Dermis blood vessel endothelial cell (primary cell): ENCODE measurements at places on chromosomes 1 and 21. TPM values are rescaled to one million over a fixed set of nuclear protein-coding genes. Genes with fewer than 3 reads are reported as not detected.
A peak's percentile ranks its signal among the peaks of the same experiment; 100 is the strongest.

DNA sequence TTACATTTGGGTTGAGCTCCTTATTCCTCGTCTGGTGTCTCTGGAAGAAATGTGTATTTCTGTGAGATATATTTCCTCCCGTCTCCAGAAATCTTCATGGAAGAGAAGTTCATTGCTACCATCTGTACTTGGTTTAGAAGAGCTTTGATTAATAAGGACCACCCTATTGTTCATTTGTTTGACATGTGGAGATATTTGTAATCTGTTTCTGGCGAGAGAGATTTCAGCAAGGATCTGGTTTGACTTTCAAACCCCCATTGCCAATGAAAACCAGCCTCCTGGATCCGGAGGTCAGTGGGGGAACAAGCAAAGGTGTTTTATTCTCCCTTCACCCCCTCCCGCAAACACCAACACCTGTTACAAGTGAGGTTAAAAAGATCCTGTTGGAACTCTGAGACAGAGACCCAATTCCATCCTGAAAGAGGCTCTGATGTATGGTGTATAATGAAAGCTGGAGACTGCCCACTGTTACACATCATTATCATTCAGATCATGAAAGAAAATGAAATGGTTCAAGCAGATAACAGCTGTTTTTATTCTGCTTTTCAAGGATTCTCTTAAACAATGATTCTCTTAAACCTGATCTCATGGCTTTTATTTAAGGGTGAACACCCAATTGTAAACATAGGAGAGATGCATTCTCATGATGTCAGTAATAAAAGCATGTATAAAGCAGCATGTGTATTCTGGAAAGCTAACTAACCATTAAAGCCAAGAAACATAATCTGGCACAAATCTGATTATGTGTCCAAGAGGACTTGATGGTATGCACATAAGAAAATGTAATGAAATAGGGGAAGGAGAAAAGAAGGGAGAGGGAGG, 393.5 kb upstream of the ADGRL2 start:
- DNase-seq = no peak

- DNase-seq = peak; percentile 75
Measured at GRCh38 chr1:202807926-202808757, at the start of gene KDM5B. KDM5B (minus strand) TSS chr1:202808421; CDS start chr1:202808305, 116 bp downstream.

GRCh38 chr1:91676030-91676429, 175.4 kb downstream of the CDC7 start:
- no peak for DNase-seq

GRCh38 chr1:58395355-58395754, 151.2 kb downstream of the OMA1 start:
- peak; percentile 79 for DNase-seq

- DNase-seq = peak; percentile 89
Measured at GRCh38 chr1:117077267-117077666, 17.1 kb downstream of the TTF2 start.

GRCh38 chr1:229192031-229192430, 78.9 kb upstream of the RAB4A start:
- DNase-seq = no peak

DNA sequence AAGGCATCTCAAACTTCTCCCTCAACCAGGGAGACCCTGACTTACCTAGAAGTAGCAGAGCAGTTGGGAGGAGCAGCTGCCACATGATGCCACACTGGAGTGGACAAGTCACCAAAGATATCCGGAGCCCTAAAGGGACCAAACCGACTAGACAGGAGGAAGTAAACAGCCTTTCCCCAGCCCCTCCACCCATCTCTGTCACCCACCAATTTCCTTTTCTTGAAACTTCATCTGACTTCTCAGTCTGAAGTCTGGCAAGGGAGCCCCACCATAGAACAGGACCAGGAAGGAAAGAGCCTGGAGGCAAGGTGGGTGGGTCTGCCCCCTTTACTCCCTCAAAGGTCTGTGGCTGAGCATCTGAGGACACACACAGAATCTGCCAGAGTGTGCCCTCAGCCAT, at the start of gene FCGR3A:
Gene FCGR3A, minus strand, starts transcription at position 167 of the 400 bp plus-strand sequence. Its CDS starts 82 bp downstream, at position 85.
- DNase-seq = no peak

GRCh38 chr1:111699268-111699667, 39.9 kb downstream of the INKA2 start:
- no peak for DNase-seq

DNA sequence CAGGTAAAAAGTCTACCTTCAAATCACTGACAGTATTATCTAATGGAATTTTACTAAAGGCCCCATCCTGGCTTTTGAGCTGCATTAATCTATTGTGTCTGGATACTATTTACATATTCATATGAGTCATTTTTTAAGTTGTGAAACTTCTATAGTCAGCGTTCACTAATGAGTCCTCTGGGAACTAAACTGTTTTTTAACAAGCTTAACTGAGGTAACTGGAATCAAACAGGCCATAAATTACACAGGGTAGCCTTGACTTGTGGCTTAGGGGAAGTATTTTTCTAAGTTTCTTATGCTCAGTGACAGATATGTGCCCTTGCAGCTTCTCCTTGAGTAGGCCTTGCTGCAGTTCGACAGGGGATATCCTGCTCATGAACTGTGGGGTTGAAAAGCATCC, 68.8 kb downstream of the JMJD4 start:
- no peak for DNase-seq

DNA sequence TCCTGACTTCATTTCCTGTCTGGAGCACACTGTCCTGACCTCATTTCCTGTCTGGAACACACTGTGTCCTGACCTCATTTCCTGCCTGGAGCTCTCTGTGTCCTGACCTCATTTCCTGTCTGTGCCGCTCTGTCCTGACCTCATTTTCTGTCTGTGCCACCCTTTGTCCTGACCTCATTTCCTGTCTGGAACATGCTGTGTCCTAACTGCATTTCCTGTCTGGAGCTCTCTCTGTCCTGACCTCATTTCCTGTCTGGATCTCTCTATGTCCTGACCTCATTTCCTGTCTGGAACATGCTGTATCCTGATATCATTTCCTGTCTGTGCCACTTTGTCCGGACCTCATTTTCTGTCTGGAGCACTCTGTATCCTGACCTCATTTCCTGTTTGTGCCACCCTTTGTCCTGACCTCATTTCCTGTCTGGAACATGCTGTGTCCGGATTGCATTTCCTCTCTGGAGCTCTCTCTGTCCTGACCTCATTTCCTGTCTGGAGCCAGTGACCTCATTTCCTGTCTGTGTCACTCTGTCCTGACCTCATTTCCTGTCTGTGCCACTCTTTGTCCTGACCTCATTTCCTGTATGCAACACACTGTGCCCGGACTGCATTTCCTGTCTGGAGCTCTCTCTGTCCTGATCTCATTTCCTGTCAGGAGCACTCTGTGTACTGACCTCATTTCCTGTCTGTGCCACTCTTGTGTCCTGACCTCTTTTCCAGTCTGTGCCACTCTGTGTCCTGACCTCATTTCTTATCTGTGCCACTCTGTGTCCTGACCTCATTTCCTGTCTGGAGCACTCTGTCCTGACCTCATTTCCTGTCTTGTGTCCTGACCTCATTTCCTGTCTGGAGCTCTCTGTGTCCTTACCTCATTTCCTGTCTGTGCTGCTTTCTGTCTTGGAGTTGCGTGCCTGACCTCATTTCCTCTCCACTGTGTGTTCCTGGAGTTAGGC, 27.6 kb downstream of the SKI start:
- DNase-seq = peak; percentile 77

DNA sequence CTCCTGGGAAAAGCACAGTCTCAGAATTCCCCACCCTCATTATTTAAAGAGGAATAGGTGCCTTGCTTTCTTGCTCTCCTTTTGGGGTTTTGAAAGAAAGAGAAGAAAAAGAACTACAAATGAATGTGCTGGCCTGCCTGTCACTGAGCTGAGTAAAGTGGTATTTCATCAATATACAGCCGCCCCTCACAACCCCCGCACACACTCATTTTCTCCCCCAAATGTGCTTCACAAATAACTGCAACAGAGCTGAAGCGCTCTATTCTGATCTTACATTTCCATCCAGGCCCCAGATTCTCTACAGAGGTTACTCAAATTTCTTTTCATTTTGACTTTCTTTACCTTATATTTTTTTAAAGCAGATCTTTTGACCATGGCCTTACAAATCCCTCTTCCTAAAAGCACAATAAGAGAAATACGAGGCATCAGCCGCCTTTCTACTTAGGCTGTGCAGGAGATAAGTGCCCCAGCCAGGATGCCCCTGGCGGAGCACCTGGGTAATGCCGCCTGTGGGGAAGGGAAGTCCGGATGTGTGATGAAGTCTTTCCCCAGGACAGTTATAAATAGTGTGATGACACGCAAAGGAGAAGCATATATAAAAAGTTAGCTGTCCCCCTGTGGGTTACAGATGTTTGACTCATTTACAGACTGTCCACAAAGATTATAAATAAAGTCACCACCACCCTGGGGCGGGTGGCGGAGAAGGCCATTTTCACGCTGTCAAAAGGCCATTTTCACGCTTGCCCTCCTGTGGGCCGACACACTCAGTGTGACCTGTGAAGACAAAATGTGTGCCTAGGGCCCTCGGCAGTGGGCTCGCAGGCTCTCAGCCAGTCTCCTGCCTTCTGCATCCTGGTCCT, 6.5 kb downstream of the KCNN3 start:
- DNase-seq = peak; percentile 84

DNA sequence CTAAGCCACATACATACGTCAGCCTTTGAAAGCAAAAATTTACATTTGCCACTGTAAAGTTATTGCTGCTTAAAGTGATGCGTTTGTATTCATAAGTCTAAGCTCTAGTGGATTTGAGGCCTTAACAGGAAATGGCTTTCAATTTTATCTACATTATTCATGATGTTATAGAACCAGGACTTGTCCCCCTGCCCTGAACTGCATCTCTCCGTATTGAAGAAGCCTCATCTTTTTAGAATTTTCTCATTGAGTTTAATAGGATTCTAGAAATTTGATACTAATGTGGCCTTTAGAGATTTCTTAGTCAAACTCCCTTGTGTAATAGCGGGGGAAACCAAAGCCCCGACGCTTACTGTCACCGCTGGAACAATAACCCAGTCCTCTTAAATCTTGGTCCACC, 9.9 kb downstream of the UTP25 start:
- DNase-seq = no peak

DNA sequence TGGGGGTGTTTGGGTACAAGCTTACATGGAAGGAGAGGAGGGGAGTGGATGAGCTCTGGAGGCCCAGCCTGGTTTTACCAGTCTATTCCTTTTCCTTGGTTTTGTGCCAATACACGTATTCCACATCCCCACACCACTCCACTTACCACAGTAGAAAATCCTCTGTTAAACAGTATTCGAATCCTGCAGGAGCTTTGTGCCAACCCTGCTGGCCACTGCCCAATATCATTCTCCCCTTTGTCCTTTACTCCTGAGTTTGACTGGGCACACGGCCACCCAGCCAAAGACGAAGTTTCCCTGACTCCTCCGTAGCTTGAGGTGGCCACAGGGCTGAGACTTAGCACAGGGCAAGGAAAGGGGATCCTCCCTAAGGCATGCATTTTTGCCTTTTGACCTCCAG, 61.6 kb downstream of the TMCO4 start:
- no peak for DNase-seq

GRCh38 chr1:219792337-219793021, 135.9 kb downstream of the SLC30A10 start:
- DNase-seq = no peak

DNA sequence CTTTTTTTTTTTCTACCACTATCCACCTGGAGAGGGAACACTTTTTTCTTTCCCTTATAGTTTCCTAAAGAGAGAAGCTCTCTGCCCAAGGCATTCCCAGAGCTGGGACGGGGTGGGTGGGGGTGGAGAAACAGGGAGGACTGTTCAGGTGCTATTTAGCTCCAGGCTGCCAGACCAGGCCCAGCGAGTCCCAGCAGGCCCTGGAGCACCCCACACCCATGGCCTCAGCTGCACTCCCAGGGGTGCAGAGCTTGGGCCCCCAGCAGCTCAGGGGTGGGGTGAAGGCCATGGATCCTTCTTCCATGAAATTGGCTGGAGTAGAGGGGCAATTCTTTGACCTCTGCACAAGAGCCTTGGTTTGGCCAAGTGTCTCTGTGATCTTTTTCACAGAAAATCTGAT, 4.1 kb downstream of the ETV3L start:
- DNase-seq = no peak

- DNase-seq = no peak
Measured at GRCh38 chr1:7781501-7781900, 2.6 kb upstream of the PER3 start.

DNA sequence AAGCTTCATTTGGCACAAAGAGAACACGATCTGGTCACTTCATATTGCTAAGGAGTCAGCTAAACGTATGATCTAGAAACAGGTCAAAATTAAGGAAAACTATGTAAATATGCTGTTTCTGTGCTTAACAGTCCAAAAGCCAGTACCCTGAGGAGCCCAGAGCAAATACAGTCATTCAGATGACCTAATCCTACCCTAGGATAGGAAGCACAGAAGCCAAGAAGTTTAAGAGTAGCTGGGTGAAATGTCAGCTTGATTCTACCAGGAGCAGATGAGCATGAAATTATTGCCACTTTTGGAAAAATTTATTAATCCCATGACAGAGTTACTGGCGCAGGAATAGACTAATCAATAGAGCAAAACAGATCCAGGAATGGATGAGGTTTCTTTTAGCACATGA, 18.3 kb downstream of the SORT1 start:
- DNase-seq = no peak

- DNase-seq = peak; percentile 84
Measured at GRCh38 chr1:181135815-181136737, 47.6 kb downstream of the IER5 start.

- DNase-seq = peak; percentile 33
Measured at GRCh38 chr21:29078869-29079767, 5.7 kb upstream of the CCT8 start.

DNA sequence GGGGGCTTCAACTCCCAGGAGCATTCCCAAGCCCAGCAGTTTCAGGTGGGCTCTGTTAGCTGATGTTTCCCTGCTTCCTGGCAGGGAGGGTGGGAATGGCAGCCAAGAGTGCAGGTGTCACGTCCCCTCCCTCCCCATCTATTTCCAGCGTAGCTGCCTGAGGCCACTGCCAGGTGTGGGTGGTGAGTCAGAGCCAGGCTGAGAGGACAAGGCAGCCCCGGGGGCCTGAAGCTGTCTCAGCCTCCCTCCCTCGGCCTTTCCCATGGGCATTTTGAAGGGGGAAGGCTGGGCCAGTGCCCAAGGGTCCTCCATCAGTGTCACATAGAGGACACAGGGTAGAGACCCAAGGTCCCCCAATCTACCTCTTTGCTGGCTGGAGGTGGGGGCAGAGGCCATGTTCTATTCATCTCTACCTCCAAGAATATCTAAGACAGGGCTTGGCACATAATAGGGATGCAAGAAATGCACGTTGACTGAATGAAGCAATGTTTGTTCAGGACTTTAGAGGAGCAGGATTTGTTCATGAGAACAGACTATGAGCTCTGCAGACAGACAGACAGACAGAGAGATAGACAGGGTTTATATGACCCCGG, 34.4 kb upstream of the ID3 start:
- peak; percentile 59 for DNase-seq

GPX7 gene
- 7.1 and 24.3 TPM in 2 replicates for total RNA-seq

OR2C3 gene
- under 0.01 TPM in 1 of 2 replicates, not detected in the other for total RNA-seq

SPATA45 gene
- not detected in 2 replicates for total RNA-seq

SPTA1 gene
- 2.0 and 3.1 TPM in 2 replicates for total RNA-seq

PROK1 gene
- 0.09 TPM in 1 of 2 replicates, not detected in the other for total RNA-seq

PRAMEF7 gene
- total RNA-seq = not detected in 2 replicates

RAB25 gene
- total RNA-seq = not detected in 2 replicates

RASAL2 gene
- total RNA-seq = 32.2 and 35.4 TPM in 2 replicates

UBL4B gene
- not detected in 2 replicates for total RNA-seq

IL22RA1 gene
- total RNA-seq = not detected in 2 replicates

DCDC2B gene
- total RNA-seq = not detected in 2 replicates

S100A9 gene
- 0.19 and 0.51 TPM in 2 replicates for total RNA-seq
